ENCODE measurements at places on chromosomes 1 and 21.

GRCh38 chr21:33116676-33117075 lies 46.7 kb downstream of the OLIG1 start:
- no peak for DNase-seq

- no peak for DNase-seq
These were observed 3.1 kb downstream of the ADAMTSL4 start for GRCh38 chr1:150552128-150552910.

DNA sequence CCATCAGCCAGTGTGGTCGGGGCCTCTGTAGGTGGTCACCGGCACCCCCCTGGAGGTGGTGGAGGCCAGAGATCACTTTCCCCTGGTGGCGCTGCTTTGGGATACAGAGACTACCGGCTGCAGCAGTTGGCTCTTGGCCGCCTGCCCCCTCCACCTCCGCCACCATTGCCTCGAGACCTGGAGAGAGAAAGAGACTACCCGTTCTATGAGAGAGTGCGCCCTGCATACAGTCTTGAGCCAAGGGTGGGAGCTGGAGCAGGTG lies 961 bp downstream of the RBM15 start:
- no peak for DNase-seq

DNA sequence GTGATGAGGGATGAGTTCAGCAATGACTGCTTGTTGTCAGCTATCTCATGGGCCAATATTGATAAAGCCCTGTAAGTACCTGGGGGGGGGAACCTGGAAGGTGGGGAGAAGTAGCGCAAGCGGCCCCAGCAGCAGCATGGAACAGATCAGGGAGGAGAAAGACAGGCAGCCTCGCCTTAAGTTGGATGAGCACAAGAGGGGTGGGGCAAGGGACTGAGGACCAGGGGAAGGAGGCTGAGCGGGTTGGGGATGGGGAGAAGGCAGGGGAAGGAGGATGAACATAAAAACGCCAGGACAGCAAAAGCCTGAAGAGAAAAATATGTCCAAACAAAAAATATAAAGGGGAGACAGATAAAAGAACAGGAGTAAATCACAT lies 70.6 kb downstream of the ALG14 start:
- DNase-seq: no peak

DNA sequence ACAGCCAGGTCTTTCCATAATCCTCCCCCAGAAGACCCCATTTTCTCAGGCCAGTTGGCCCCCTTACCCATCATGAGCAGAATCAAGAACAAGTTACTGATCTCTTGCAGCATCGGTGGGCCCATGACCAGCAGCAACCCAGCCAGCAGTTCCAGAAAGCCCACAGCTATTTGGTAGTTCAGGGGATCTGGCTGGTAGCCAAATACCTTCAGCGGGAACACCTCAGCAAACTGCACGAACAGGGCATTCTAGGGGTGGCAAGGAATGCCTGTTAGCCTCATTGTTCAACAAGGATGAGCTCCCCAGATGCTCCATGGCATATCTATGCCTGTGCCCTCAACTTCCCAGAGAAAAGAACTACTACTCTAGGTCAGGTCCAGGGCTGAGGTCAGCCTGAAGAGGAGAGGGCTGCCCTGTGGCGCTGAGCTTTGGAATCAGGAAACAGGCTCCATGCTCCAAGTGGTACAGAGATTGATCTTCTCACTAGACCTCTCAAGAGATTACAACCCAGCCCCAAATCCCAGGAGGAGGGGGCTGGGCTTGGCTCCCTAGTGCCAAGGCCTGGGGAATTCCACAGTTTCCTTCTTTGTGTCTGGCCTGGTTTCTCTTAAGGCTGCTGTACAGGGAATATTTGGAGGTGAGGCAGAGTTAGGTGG lies 1.3 kb downstream of the TMEM35B start:
- no peak for DNase-seq

DNA sequence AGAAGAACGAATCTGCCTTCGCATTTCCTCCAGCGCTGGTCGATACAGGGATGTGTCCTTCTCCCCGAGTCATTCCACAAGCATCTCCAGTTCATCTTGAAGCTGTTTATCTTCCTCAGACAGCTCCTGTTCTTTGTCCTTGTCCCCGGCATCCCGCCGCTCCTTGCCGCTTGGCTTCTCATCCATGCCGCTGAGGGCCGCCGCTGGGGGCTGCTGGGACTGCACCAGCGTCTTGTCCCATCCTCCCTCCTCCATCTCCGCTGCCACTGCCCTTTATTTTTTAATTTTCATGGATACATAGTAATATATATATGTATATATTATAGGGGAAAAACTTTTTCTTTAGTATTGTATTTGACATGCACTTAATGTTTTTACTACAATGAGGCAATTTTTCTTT lies 53.4 kb downstream of the FMN2 start:
- no peak for DNase-seq

- no peak for DNase-seq
These were observed 179.2 kb upstream of the TMEM51 start for GRCh38 chr1:14974361-14974760.

DNA sequence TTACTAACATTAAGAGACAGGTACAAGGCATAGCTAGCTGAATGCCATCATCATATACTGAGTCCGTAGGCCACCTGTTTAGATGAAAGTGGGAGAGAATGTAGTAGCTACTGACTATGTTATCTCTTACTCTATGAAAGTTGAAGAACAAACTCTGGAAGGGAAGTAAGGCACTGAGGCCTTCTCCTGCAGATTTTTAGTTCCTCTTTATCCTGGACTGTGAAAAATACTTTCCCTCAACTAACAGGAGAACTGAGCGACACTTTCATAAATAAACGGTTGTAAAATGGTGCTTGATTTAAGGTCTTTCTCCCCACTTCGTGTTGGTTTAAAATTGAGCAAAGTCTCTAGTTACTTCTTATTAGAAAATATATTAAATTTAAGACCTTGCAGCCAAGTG lies 101.9 kb downstream of the FNBP1L start:
- DNase-seq: no peak

DNA sequence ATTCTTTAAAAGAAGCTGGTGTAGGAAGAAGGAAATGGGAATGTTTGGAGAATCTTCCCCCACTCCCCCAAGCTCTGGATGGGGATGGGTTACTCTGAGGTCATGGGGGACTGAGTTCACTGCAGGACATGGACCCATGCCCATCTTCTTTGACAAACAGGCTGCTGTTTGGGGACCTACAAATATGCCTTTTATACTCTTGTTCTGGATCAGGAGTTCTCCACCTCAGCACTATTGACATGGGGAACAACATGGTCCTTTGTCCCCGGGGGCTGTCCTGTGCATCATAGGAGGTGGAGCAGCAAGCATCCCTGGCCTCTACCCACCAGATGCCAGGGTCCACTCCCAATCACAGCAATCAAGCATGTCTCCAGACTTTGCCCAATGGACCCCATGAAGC lies 365.8 kb upstream of the C1orf174 start:
- no peak for DNase-seq

DNA sequence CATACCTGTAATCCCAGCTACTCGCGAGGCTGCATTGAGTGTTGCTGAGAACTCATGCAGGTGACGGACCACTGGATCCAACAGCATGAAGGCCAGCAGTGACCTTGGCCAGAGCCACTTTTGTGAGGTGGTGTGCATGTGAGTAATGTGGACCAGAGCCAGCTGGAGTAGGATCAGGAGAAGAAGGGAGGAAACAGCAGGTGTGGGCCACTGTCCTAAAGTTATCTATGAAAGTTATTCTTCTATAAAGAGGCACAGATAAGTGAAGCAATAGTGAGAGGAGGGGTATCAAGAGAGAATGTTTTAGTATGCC lies 47.8 kb downstream of the TCP10L start:
- DNase-seq: no peak

Measured in NCI-H748 treated with DMSO at 0.1 percent for 48 hours (cell line).